ENCODE measurements at places on chromosomes 16 and 17. TPM values are rescaled to one million over a fixed set of nuclear protein-coding genes. Genes with fewer than 3 reads are reported as not detected.

- peaks cover 48% of the 10 kb centered on the region for H3K4me1 ChIP-seq
- no peak for DNase-seq
- peaks cover 29% of the 10 kb centered on the region for H3K36me3 ChIP-seq
- H3K4me3 ChIP-seq, result no peak overlapping the region
- no peak overlapping the region for H3K27ac ChIP-seq
Measured at GRCh38 chr16:67963662-67964321, 4.6 kb downstream of the SLC12A4 start.

GRCh38 chr16:72236866-72237265, 64.9 kb upstream of the PMFBP1 start:
- H3K27me3 ChIP-seq, result no peaks in the 10 kb centered on the region
- DNase-seq, result no peak
- H3K4me3 ChIP-seq, result no peak overlapping the region
- no peaks in the 10 kb centered on the region for H3K4me1 ChIP-seq
- H3K36me3 ChIP-seq, result no peaks in the 10 kb centered on the region

DNA sequence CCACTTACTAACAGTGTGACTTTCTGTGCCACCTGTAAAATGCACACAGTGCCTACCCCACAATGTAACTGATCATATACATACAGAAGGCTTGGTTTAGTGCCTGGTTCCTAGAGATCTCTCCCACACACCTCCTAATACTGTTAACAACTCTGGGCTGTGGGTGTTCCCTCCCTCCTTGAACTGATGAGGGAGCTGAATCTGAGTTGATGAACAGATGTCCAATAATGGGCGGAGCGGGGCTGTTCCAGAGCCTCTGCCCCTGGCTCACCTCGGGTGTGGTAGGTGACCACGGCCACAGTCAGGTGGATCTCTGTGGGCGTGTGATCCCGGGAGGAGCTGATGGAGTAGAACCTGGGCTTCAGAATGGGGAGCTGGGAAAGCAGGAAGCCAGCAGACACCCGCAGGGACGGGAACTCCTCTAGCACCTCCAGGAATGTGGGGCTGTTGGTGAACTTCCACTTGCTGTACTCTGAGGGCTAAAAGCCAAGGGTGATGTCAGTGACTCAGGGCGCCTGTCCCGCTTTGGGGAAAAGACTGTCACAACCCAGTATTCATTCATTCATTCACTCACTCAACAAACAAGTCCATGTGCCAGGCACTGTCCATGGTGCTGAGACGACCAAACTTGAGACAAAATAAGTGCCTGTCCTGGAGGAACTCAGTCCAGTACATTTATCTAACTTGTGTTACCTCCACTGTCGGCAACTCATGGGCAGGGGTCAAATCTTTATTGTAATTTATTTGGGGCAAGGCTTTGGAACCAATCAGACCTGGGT, 37.6 kb downstream of the NOS2 start:
- no peak overlapping the region for H3K27ac ChIP-seq
- DNase-seq, result peak; percentile 19
- H3K27me3 ChIP-seq, result no peaks in the 10 kb centered on the region
- H3K4me3 ChIP-seq, result no peak overlapping the region

DNA sequence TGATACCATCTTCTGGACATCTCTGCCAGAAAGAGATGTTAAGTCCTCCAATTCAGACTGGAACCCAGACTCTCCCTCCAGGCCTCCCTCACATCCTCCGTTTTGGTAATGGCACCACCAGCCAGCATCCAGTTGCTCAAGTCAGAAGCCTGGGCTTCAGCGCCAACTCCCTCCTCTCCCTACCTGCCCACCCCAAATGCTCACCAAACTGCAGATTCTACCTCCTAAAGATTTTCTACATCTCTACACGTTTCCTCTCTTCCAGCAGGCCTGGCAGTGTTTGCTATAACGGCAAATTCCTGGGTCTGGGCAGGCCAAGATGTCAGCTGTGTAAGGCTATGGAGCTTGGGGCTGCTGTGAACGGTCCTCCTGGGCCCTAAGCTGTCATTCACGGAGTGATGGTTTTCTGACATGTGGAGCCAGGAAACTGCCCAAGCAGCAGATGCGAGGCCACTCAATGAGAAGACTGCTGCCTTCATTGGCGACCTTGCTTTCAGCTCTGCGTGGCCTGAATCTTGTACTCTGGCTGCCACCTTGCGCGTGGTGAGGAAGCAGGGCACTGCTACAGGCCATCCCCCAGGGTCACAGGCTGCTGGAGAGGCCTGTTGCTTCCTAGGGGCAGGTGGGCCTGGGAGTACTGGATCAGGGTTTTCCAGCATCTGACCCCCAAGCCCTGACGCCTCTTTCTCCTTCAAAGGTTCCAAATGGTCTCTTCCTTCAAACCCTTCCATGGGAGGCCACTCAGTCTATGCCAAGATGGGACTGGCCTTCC, 37.7 kb downstream of the TBX4 start:
- DNase-seq, result no peak
- H3K4me1 ChIP-seq, result no peaks in the 10 kb centered on the region
- H3K4me3 ChIP-seq, result no peak overlapping the region
- no peak overlapping the region for H3K27ac ChIP-seq
- no peaks in the 10 kb centered on the region for H3K36me3 ChIP-seq
- no peaks in the 10 kb centered on the region for H3K27me3 ChIP-seq

Gene ICAM2
- total RNA-seq, result not detected

GRCh38 chr16:70251629-70252354, at the start of gene EXOSC6:
EXOSC6 (minus strand) TSS chr16:70251940; CDS start chr16:70251900, 40 bp downstream.
- H3K4me1 ChIP-seq, result peaks cover 15% of the 10 kb centered on the region
- peak within 1 kb of the TSS; percentile 85 for H3K27ac ChIP-seq
- H3K36me3 ChIP-seq, result peaks cover 19% of the 10 kb centered on the region

DNA sequence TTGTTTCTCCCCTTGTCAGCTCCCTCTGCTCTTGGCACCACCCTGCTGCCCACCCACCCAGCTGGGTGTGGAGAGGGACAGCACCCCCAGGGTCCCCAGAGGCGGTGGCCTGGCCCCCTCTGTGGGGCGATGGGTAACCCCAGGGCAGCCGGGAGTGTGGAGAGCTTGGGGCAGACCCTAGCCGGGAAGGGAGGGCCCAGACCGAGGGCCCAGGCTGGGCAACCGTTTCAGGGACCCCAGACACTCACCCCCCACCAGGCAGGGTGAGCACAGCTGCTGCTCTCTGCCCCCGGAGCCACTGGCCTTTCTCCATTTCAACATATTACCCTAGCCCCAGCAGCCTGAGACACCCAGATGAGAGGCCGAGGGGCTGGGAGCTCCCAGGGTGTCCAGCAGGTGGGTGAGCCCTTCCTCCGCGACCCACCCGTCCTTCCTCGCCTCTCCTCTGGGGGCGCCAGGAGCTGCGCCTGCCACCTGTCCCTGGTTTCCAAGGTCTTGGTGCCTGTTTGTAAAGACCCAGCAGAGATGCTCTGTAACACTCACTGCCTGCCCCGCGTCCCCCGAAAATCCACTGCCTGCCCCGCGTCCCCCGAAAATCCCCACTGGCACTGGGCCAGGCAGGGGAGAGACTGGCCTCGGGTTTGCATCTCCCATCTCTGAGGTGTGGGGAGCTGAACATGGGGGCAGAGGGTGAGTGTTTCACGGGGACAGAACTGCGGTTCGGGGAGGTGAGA, 45.4 kb downstream of the BAHCC1 start:
- no peaks in the 10 kb centered on the region for H3K27me3 ChIP-seq
- peaks cover 3% of the 10 kb centered on the region for H3K4me1 ChIP-seq
- no peaks in the 10 kb centered on the region for H3K36me3 ChIP-seq

Gene NOTUM
- total RNA-seq, result 0.89 TPM

- no peaks in the 10 kb centered on the region for H3K27me3 ChIP-seq
- peaks cover 2% of the 10 kb centered on the region for H3K36me3 ChIP-seq
- peaks cover 11% of the 10 kb centered on the region for H3K4me1 ChIP-seq
- H3K27ac ChIP-seq, result peak within 1 kb of the TSS; percentile 66
- peak within 1 kb of the TSS; percentile 73 for H3K4me3 ChIP-seq
- DNase-seq, result peak; percentile 68
Measured at GRCh38 chr17:81295031-81295675, at the start of gene SLC38A10. SLC38A10 (minus strand) TSS chr17:81295307; CDS start chr17:81294921, 386 bp downstream.

DNA sequence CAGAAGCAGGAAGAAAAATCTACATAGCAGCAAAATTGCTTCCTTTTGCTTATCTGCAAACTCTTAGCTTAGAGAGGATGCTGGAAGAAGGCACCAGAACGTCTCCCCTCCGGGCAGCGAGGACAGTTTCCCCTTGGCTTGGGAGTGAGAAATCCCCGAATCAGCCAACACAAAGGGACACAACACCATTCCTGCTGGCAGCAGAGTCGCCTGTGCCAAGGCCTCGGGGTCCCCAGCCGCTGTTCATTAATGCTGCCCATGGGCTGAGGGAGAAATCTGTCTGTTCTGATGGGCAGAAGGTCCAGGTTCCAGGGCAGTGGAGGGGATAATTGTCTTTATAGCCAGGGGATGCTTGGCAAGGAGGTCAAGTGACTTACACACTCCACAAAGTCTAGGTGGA, 38.0 kb downstream of the CACNG3 start:
- DNase-seq, result no peak
- H3K27ac ChIP-seq, result no peak overlapping the region
- H3K4me3 ChIP-seq, result no peak overlapping the region
- no peaks in the 10 kb centered on the region for H3K4me1 ChIP-seq

Gene SMIM36
- not detected for total RNA-seq

- no peak for DNase-seq
- no peaks in the 10 kb centered on the region for H3K27me3 ChIP-seq
- H3K4me1 ChIP-seq, result no peaks in the 10 kb centered on the region
- no peak overlapping the region for H3K27ac ChIP-seq
Measured at GRCh38 chr17:52790359-52790955, 631.9 kb upstream of the CA10 start.

DNA sequence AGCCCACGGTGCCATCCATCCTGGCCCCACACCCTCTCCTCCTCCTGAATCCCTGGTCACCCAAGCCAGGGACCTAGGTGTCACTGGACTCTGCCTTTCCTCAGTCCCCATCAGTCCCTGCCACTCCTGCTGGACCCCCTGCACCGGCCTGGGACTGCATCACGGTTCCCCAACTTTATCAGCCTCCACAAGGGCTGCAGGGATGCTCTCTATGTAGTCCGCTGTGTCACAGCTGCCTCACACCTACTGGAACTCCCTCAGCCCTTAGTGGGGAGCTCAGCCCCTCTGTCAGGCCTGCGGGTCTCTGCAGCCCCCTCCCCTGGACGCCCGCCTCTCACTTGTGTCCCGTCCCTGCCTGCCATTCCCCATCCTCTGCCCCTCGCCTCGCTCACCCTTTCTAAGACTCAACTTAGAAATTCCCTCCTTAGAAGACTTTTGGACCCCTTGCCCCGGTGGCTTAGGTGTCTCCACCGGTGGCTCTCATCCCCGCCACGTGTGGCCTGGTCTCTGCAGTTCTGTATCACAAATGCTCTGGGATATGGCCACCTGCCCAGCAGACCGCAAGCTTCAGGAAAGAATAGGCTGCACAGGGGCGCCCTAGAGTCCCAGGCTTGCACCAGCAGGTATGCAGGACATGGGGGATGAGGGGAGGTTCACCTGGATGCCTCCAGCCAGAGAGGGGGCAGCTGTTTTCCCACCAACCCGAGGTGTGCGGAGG, 62.9 kb downstream of the PRMT7 start:
- H3K27me3 ChIP-seq, result peaks cover 2% of the 10 kb centered on the region
- H3K4me1 ChIP-seq, result no peaks in the 10 kb centered on the region
- no peak overlapping the region for H3K4me3 ChIP-seq
- no peaks in the 10 kb centered on the region for H3K36me3 ChIP-seq

DNA sequence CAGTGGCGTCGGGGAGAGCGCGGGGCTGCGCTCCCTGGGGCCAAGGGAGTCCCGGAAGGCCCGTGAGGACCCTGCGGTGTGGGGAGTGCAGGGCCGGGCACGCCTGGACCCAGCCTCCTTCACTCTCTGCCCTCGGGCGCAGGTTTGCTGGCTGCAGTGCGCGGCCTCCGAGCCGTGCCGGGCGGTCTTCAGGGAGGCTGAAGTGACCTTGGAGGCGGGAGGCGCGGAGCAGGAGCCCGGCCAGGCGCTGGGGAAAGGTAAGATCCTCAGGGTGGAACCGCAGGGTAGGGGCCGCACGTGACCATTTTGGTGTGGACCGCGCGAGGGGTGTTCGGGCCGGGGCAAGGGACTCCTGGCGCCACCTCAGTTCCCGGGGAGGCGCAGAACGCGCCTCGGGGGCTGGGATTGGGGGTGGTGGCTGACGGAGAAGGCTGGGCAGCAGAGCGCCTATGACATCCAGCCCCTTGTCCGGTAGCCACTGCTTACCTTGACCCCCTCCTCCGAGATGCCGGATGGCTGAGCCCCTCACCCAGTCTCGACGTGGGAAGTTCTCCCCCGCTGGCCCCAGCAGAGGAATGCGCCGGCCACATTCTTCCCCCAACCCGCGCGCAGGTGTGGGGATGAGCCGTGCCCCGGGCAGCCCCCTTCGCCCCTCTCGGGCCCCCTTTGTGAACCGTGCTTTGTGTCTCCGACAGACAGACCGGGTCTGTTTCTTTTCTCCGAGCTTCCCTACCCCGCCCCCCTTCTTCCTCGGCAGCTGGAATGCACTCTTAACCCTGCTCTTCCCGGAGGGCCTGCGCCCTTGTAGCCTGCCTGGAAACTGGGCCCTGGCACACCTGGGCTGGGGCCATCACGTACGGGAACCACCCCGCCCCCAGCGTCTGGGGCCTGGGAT, 631 bp downstream of the CDH3 start:
- H3K4me3 ChIP-seq, result no peak overlapping the region
- H3K27me3 ChIP-seq, result peaks cover 40% of the 10 kb centered on the region
- DNase-seq, result no peak
- H3K27ac ChIP-seq, result no peak overlapping the region

DNA sequence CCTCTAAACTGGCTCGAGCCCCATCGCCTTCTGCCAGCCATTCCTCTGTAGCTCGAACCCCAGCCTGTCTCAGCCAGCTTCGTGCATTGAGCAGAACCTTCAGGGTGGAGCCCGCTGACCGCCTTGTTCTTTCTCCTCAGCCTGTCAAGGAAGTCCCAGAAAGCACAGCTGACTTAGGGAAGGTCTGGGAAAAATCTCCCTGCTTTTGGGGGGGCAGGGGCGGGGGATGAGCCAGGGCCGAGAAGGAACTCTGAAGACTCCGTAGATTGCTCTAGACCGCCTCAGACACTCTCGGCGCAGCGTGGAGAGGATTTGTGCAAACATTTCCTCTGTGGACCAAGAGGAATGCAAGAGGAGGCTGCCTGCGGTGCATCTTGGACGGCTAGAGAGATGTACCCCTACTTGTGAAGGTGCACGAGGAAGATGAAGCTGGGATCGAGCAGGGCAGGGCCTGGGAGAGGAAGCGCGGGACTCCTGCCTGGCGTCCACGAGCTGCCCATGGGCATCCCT, at the start of gene GLP2R:
Gene GLP2R (plus strand): TSS at position 284 of the 510 bp plus-strand sequence. CDS start 140 bp downstream, at position 424.
- no peak within 1 kb of the TSS for H3K27ac ChIP-seq
- no peak within 1 kb of the TSS for H3K4me3 ChIP-seq
- H3K36me3 ChIP-seq, result no peaks in the 10 kb centered on the region

Gene SMPD3
- 0.34 TPM for total RNA-seq

DNA sequence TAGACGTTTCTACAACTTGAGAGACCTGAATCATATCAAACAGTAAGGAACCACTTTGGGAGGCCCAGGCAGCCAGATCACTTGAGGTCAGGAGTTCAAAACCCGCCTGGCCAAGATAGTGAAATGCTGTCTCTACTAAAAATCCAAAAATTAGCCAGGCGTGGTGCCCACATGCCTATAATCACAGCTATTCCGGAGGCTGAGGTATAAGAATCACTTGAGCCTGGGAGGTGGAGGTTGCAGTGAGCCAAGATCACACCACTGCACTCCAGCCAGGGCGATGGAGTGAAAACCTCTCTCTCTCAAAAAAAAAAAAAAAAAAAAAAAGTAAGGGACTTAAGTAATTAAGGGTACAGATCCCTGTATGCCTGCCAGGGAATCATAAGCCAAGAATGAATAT, 103.4 kb upstream of the NUDT7 start:
- H3K27me3 ChIP-seq, result peaks cover 2% of the 10 kb centered on the region
- H3K4me3 ChIP-seq, result no peak overlapping the region
- no peak overlapping the region for H3K27ac ChIP-seq
- no peaks in the 10 kb centered on the region for H3K36me3 ChIP-seq

Gene WFIKKN1
- 0.89 TPM for total RNA-seq

GRCh38 chr16:9545522-9546437, 454.3 kb downstream of the HAPSTR1 start:
- DNase-seq, result no peak
- no peak overlapping the region for H3K4me3 ChIP-seq
- no peaks in the 10 kb centered on the region for H3K27me3 ChIP-seq
- H3K36me3 ChIP-seq, result no peaks in the 10 kb centered on the region

Measured in astrocyte (in vitro differentiated cells and primary cell).